ENCODE measurements at places on chromosomes 7 and 10.
A peak's percentile ranks its signal among the peaks of the same experiment; 100 is the strongest.

GRCh38 chr7:37045681-37046179, 321.4 kb upstream of the AOAH start:
- peak; percentile 17 for DNase-seq

DNA sequence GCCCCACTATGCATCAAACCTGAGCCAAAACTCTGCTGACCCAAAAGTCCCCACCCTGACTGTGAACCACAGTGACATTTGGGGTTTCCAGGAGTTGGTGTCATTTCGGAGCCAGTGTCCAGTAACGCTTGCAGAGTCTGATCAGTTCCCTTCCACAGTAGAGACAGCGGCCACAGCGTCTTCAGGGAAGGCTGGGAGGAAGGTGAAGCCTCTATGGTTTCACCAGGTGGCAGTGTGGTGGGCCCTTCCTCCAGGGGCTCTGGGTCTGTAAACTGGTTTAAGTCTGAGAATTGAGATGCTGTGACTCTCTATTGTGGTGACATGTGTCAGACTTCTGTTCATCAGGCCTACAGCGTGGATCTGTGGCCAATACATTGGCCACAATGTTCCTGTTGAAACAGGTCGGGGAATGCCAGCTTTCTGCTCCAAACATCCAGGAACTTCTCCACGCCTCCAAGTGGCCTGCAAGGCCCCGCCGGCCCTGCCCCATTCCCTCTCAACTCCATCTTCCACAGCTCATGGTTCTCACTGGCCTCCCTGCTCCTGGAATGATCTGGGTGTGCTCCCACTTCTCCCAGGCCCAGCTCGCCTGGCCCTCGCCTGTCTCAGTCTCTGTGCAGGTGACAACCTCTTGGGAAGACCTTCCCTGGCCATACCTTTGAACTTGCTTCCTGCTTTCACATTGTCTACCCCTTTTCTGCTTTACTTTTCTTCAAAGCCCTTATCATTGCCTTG, 124.5 kb upstream of the FAM20C start:
- DNase-seq, result no peak

GRCh38 chr10:1297566-1298301, 241.5 kb downstream of the WDR37 start:
- no peak for DNase-seq

DNA sequence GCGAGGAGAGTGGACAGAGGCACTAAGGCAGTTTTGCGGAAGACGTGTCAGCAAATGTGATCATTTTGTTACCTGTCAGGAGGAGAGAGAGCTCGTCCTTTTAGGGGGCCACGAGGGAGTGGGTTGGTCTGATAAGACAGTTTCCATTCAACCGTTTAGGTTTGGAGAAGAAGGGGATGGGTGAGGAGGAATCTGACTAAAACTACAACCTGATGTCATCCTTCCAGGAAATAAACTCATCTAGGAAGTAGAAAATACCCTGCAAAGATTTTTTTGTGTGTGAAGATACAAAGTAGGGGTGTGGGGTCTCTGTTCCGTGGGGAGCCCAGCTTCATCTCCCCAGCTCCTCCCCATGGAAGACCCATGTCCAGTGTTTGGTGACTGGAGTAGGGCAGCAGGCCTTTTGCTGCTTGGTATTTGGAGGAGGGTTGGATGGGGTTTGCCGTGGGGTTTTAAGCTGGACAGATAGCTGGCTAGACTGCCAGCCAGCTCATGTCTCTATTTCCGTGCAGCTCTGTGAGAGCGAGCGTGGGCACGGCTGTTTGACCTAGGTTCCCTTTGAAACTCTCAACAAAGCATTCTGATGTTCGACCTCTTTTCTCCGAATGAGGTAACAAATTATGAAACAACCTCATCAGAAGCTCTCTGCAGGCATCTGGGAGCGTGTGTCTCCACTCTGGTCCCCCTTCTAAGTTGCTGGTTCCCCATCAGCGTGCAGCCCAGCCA, 136.0 kb upstream of the TCF7L2 start:
- peak; percentile 66 for DNase-seq

DNA sequence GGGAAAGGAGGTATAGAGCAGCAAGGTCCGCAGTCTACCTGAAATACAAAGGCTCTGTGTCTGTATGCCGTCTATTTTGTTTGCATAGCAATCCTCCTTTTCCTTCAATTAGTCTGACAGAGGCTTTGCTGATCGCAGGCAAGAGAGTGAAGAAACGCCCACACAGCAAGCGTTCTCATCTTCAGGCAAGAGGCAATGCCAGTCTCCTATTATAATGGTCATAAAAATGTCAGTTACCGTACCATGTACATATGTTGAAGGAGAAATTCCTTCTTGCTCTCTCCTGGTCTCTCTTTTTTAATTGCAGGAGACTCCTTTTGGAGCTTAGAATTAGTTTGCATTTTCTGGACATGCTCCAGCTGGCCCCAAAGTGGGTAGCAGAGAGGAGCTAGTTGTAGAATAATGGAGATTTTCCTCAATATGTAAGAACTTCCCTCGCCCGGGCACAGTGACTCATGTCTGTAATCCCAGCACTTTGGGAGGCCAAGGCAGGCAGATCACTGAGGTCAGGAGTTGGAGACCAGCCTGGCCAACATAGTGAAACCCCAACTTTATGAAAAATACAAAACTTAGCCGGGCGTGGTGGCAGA, 139.5 kb downstream of the PFKFB3 start:
- no peak for DNase-seq

GRCh38 chr7:98211676-98212531, 665 bp downstream of the BHLHA15 start:
- no peak for DNase-seq

DNA sequence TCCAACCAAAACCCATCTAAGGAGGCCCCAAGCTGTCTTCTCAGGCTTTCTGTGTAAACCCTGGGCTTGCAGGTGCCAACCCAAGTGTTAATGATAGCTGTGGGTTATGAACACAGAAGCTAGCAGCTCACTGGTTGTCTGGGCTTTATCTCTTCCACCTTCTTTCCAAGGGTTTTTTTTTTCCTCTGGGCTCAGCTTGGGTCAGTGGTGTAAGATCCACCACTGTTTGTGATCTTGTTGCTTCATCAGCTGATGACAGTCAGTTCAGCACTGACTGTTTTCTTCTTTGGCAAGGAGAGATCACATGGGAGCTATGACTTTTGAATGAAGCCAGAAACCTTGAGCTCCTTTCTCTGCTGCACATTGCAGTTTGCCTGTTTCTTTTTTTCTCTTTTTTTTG, 4.6 kb downstream of the GTPBP4 start:
- DNase-seq, result peak; percentile 58
